ENCODE measurements at places on chromosomes 12 and 14. TPM values are rescaled to one million over a fixed set of nuclear protein-coding genes. Genes with fewer than 3 reads are reported as not detected.

Gene NID2
- total RNA-seq, result 102 TPM

Gene MAGOHB
- total RNA-seq, result 49.6 TPM

Gene KRT74
- not detected for total RNA-seq

Gene KLHL33
- total RNA-seq, result 0.69 TPM

Gene CLECL1
- total RNA-seq, result not detected

Gene RNASE4
- total RNA-seq, result 39.5 TPM

Gene ADAM21
- total RNA-seq, result not detected

Gene DAO
- not detected for total RNA-seq

Gene SERPINA9
- total RNA-seq, result not detected

Gene SLC5A8
- total RNA-seq, result 0.42 TPM

Gene DHRS2
- 593 TPM for total RNA-seq

Gene VEZT
- 153 TPM for total RNA-seq

Gene RNF212B
- not detected for total RNA-seq

Gene FAM90A1
- total RNA-seq, result not detected

Gene NELL2
- 28.1 TPM for total RNA-seq

Gene CARMIL3
- total RNA-seq, result 1.5 TPM
